Activated naive CD4-positive, alpha-beta T cell (primary cell): ENCODE measurements at places on chromosomes 1 and 21.
A peak's percentile ranks its signal among the peaks of the same experiment; 100 is the strongest.

- DNase-seq = no peak
These were observed 1522.3 kb upstream of the TPTE start for GRCh38 chr21:8998946-8999681.

GRCh38 chr1:51605961-51606723, 10.8 kb upstream of the OSBPL9 start:
- no peak for DNase-seq

DNA sequence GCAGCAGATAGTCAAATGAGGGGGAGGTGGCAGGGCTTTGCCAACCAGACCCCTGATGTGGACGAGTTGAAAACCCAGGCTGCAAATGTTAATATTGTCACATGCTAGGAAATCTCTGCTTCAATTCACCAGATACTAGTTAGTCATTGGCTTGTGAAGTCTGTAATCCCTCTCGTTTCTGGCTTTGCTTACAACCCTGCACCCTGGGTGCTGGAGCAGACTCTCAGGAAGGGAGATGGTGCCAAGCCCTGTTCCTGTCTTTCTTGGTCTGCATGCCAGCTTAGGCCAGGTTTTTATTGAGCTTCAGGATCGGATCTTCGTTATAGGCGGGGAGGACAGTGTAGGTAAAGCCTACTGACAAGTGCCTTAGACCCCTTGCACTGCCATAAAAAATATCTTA, 53.3 kb downstream of the MDM4 start:
- no peak for DNase-seq

DNA sequence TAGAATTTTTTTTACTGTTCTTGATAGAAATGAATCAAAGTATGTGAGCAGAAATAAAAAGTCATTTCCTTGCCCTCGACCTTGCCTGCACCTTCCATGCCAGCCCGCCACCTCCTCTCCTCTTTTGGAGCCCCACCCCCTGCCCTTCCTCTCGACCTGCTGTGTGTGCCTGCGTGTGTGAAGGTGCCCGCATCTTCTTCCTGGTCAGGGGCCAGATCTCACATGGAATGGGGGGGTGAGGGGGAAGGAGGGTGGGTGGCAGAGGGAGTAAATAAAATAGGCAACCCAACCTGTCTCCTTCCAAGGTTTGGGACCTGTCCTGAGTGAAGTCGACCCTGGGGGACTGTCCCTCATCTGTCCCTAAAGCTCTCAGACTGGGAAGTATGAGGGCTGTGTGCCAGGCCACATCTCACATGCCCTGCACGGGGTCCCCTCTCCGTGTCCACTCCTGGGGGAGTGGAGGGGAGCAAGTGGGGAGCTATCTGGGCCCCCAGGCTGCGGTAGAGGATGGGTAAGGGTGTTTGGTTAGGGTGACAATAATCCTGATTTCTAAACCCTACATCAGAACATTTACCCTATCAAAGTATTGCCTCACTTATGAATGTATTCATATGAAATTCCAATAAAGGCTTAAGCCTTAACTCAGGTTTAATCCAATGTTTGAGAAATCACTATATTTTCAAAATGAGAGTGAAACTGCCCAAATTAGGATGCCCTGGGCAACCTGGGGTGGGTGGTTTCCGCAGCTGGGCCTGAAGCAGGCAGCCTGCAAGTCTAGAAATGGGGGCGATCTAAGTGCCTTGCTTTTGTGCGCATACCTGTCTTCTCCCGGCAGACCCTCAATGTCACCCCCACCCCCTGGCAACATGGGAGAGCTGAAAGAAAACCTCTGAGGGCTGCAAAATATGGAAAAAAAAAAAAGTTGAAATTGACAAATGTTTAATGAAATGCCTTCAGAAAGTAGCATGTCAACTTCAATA, 15.4 kb downstream of the AMPD2 start:
- no peak for DNase-seq

- DNase-seq = no peak
These were observed 51.1 kb downstream of the HSF2BP start for GRCh38 chr21:43608225-43608624.

DNA sequence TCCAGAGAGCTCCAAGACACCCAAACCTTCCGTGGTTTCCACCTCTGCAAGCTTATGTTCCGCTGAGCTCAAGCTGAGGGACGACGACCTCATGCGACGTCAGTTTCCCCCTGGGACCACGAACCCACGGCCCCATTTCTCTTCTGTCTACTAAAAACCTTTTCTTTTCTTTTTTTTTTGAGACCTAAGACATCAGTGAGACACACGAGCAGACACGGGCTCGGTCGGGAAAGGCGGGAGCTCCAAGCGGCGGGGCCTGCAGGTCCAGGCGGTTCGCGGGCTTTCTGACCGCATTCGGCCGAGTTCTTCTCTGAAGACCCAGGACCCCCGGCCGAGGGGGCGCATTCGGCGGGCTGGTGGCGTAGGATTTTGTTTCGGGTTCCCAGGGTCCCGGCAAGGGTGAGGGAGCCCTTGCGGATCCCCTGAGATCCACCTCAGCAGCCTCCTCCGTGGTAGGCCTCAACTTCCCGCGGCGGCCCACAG, 402 bp downstream of the C21orf58 start:
- DNase-seq = no peak

- DNase-seq = peak; percentile 20
These were observed 456 bp upstream of the SMYD2 start for GRCh38 chr1:214280386-214281020.

GRCh38 chr1:72013161-72013560, 269.2 kb downstream of the NEGR1 start:
- no peak for DNase-seq

- no peak for DNase-seq
These were observed 11.8 kb downstream of the CD101 start for GRCh38 chr1:117013309-117013858.

DNA sequence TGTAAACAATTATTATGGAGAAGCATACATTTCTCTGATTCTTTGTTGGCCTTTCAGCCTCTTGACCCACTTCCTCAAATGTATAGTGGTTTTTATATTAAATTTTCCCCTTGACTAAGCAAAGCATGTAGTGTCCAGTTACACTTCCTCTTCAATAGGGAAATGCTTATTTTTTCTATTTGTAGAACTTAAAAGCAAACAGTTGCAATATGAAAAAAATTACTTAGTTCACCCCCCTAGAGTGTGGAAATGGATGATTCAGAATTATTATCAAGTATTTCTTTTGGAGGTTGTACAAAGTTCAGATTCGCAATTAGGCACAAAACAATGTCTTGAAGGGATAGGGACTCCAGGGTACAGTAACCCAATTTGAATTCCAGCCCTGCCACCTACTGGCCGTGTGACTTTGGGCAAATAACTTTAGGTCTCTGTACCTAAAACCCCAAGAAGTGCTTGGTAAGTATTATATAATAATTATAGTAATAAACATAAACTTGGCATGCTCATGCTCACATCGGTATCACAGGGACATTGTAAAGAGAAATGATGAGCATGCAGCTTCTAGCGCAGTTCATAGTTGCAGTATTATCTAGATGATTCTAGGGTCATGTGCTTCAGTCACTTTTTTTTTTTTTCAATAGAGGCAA, 28.6 kb upstream of the IFNGR2 start:
- DNase-seq = peak; percentile 21

- DNase-seq = no peak
These were observed 9.8 kb downstream of the GREM2 start for GRCh38 chr1:240602189-240602588.

DNA sequence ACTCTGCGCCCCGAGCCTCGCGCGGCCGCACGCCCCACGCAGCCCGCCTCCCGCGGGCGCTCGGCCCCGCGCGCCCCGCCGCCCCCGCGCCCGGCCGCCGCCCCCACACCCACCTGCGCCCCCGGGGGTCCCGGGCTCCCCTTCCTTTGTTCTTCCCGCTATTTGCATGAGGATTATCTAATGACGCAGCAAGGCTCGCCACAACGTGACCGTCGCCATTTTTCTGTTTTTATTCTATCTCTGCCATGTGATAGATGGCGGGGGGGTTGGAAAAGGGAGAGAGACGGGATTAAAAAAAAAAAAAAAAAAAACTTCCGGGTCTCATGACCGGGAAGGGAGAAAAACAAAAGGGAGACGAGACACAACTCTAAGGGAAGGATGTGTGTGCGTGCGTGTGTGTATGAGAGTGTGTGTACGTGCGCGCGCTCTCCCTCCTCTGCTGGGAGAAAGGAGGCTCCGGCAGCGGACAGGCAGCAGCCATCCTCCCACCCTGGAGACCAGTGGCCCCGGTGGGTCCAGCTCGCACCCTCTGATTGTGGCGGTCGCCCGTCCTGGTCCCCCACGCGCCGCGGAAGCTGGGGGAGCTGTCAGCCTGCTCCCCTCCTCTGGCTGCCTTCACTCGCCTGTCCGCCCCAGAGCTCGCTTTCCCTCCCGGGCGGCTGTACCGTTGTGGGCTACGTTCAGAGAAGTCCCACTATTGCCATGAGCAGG, 80.4 kb upstream of the AK4 start:
- peak; percentile 29 for DNase-seq

DNA sequence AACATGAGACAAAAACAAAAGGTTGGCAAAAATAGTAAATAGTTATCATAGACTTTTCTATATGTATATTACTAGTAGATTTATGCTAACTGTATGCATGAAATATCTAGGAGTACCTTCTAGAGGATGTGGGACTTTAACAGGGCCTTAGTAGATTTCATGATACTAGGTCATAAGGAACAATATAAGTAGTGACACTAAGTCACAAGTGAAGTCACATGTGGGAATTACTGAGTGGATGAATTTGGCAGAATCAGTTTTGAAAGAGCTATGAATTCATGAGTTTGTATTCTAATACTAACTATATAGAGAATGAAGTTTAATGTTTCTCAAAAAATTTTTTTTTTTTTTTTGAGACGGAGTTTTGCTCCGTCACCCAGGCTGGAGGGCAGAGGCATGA, 53.1 kb upstream of the GPR25 start:
- no peak for DNase-seq

DNA sequence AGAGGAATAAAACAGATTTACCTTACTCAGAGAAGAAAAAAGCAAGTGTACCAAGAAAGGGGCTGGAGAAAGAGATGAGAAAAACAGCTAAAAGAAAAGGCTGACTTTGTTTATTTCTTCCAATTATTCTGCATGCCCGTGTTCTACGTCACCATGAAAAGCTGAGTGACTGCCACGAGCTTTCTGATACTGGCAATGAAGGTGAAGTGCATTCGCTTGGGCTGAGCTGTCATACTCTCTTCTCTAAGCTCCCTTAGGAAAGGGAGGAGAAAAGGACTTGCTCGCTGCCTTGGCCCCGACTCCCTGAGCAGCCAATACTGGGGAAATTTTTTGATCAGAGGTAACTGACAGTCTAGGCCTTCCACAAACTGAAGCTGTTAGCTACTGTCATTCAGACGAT, 105.4 kb downstream of the SMYD2 start:
- DNase-seq = no peak

GRCh38 chr1:162366149-162366548, 10.5 kb downstream of the SPATA46 start:
- DNase-seq = no peak

- DNase-seq = peak; percentile 39
These were observed 1.0 kb upstream of the S100A2 start for GRCh38 chr1:153566414-153567371.

GRCh38 chr21:35857095-35857494, 203.2 kb downstream of the SETD4 start:
- DNase-seq = no peak

DNA sequence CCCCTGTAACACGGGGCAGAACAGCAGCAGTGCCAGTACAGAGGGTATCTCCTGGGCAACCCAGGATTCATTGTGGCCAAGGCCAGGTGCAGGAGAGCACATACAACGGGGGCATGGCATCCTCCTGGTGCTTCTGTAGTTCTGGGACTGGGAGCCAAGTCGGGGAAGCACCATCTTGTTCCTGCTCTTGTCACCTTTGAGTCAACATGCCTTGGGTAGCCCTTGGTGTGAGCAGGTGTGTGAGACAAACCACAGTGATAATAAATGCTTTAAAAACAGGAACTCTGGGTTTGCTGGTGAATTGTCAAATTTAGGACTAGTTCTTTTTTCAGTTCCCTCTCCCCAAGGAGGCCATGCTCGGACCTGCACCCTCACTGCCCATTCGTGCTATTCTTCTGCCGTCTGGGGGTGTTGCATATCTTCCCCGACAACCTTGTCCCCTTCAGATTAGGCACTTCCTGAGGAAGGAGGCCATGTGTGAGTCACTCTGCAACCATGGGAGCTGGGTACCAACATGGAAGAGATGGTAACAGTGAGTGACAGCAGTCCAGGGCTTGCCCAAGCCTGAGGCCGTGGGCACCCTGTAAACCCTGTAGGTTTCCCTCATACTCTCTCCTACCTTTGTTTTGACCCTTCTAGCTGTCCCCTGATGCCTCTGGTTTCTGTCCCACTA, 150.2 kb downstream of the GRIK3 start:
- no peak for DNase-seq

- DNase-seq = no peak
These were observed 14.9 kb upstream of the MACF1 start for GRCh38 chr1:39189592-39190041.

- no peak for DNase-seq
These were observed 65.2 kb downstream of the GBP6 start for GRCh38 chr1:89429062-89429461.

- DNase-seq = no peak
These were observed 185.0 kb downstream of the DNAH14 start for GRCh38 chr1:225114354-225114990.

DNA sequence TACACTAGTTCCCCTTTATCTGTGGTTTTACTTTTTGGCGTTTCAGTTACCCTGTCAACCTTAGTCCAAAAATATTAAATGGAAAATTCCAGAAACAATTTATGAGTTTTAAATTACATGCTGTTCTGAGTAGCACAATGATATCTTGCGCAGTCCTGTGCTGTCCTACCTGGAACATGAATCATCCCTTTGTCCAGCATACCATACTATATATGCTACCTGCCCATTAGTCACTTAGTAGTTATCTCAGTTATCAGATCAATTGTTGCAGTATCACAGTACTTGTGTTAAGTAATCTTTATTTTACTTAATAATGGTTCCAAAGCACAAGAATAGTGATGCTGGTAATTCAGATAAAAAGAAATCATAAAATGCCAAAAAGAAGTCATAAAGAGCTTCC, 52.7 kb downstream of the AGBL4 start:
- no peak for DNase-seq

DNA sequence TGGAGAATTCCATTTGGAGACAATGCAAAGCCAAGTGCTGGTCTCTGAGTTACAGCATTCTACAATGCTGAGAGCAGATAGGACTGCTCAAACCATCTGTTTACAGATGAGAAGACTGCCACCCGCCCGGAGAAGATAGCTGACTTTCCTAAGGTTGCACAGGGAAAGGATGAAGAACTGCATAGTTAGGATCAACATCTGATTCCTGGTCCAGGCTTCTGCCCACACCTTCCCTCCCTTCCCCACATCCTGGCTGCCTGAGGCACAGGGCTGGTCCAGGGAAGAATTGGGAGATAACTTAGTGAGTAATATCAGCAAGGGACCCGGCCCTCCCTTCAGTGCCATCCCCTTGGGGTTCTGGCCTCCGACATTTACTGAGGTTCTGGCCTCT, 2.0 kb downstream of the SERINC2 start:
- DNase-seq = no peak
